Urothelium cell line (cell line): ENCODE measurements at places on chromosomes 1 and 21.

GRCh38 chr1:59752556-59753414, 62.0 kb upstream of the HOOK1 start:
- no peak for DNase-seq

GRCh38 chr1:209095627-209096595, 487.6 kb upstream of the CAMK1G start:
- DNase-seq: peak; percentile 88

DNA sequence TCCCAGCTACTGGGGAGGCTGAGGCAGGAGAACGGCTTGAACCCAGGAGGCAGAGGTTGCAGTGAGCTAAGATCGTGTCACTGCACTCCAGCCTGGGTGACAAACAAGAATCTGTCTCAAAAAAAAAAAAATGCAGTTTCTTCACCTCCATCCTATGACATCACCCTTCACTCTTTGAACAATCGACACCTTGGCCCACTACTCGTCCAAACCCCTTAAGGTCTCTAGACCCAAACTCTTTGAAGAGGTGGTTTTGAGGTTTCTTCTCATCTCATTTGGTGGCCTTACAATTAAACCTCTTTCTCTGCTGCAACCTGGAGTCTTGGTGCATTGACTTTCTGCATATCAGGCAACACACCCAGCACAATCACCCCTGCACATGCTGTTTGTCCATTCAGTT, 86.1 kb downstream of the SLC16A1 start:
- DNase-seq: no peak

- no peak for DNase-seq
Measured at GRCh38 chr21:31557421-31558188, 101.9 kb upstream of the SOD1 start.

DNA sequence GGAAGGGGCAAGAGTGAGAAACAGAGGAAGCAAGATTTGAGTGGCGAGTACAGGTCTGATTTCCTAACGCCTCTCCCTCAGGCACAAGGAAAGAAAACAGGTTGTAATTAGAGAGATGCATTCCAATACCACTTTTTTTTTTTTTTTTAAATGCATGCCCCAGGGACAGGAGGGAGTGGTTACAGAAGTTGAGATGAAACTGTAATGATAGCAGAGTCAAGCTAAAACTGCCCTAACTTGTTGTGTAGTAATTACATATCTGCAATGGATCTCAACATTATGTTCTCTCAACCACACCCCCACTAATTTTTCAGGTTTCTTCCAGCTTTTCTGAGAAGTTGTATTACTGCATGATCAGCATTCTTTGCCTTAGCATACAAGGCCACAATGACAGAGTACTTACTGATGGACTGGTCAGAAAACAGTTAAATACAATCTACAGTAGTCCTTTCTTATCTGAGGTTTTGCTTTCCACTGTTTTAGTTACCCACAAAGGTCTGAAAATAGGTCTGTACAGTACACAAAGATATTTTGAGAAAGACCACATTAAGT, 5.5 kb downstream of the ETV3 start:
- no peak for DNase-seq

GRCh38 chr1:159436469-159436868, 3.1 kb upstream of the OR10J1 start:
- no peak for DNase-seq

DNA sequence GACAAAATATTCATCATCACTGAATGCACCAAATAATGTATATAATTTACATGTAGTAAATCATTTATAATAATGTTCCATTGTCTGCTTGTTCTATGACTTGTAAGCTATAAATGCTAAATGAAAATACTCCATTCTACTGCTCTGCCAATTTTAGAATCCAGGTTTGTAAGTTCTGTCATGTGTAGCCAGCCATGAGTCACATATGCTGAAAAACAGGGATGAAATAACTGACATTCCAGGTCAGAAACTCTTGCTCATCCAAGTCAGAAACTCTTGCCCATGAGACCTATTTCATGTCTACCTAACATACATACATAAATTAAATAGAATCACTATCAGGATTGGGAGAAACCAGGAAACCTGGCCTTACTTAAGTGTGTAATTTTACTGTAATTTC, 95.6 kb downstream of the ASH1L start:
- peak; percentile 23 for DNase-seq

GRCh38 chr1:242745079-242745478, 220.6 kb upstream of the PLD5 start:
- DNase-seq: peak; percentile 36

DNA sequence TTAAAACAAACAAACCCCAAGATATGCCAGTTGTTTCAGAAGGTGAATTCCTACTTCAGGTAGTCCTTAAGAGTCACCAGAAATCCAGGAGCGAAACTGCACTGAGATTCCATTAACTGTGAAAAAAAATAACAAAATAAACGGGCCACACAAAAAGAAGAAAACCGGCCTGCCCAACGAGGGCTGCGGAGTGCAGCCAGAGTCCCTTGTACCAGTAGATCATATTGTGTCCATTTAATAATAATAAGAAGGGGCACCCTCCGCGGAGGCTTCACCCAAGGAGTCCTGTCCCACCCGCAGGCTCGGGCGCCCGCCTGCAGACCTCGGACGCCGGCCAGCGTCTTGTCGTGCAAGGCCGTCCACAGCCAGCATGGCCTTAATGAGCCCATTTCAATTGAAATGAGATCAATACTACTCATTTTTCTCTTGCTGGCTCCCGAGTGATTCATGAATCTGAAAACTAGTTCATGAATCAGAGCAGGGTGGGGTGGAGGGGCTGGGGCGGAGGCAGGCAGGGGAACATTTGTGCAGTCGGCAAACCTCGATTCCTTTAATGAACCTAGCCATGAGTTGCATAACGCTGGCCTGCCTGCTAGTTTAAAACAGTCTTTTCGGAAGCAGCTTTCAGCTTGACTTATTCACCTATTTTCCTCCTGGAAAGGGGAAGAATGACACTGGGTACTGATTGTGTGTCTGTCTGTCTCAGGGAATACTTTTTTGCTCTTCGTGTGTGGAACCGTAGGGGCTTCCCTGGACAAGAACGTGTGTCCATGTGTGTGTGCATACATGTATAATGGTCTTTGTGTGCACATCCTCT, 113.1 kb upstream of the IRF2BP2 start:
- peak; percentile 53 for DNase-seq
